Activated CD8-positive, alpha-beta memory T cell treated with anti-CD3 and anti-CD28 coated beads for 1 hour (primary cell): ENCODE measurements at places on chromosomes 3 and 15.

DNA sequence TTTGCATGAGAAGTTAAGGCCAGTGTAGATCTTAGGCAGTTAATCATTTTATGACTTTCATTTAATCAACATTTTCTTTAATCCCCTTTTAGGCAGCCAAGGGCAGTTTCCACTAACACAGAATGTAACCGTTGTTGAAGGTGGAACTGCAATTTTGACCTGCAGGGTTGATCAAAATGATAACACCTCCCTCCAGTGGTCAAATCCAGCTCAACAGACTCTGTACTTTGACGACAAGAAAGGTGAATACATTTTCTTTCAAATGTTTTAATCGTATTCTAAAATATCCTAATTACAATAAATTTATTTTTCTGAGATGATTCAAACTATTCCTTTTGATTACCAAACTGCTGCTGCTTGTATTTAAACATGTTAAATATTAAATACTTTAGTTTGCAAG lies 843.2 kb downstream of the CADM2 start:
- no peak for DNase-seq

GRCh38 chr3:28036599-28037575 lies 204.5 kb upstream of the CMC1 start:
- DNase-seq = no peak

GRCh38 chr3:153894857-153895256 lies 226.3 kb upstream of the ARHGEF26 start:
- no peak for DNase-seq

DNA sequence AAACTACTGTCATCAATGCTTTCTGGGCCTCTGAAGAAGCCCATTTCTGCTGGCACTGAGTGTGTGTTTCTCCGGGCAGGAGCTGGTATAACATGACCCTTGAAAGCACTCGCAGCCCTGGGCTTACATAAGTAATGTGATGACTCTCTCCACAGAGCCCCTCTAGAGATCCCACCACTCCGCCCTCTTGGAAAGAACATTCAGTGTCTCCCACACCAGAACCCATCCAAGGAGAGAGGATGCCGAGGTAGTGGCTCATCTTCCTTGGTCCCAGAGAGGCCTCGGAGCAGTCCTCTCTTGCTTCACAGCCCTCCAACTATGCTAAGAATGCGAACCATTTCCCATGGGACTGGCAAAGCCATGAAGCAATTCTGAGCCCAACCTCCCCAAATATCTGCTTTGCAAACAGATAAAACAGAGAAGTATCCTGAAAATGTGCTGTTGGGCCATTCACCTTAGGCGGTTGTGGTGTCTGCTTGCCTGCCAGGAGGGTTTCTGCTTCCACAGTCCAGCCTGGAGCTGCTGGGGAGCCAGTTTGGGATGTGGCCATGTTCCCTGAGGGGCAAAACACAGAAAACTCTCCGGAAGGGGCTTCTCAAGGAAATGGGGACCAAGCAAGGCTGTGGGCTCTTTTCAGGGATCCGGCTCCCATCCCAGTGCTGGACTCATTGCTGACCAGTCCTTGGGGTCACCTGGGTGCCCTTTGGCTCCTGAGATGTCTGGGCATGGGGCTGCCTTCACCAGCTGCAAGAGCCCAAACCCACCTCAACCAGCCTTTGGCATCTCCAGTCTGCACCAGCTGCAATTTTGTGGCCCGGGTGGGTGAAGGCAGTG lies 47.3 kb downstream of the AMOTL2 start:
- no peak for DNase-seq

GRCh38 chr3:38579141-38579540 lies 70.3 kb downstream of the SCN5A start:
- DNase-seq = no peak

GRCh38 chr15:66570327-66570726 lies 4.5 kb upstream of the LCTL start:
- DNase-seq = no peak

GRCh38 chr3:60652829-60653228 lies 598.4 kb downstream of the FHIT start:
- DNase-seq = no peak

DNA sequence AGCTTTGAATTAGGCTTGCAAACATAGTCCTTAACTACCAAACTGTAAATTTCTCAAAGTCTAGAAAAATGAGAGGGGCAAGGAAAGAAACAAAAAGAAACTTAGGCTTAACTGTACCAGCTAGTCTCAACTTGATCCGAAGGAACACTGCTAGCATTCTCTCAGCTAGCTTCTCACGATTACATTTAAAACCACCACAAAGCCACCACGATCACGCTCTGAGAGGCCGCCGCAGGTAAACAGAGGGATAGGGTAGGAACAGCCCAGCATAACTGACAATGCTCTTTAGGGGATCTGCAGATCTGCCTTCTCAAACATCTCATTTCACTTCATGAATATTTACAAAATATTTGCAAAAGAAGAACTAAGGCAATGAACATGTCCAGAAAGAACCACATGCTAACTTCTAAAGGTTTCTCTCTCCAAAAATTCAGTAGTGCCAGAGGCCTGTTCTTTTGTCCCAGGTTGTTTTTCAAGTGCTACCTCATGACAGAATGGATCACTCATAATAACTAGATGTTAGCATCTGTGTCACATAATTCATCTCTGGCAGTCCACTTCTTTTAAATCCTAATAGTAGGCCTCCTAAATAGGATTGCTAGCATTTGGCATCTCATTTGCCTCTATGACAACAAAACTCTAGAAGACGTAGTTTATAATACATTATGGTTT lies 18.9 kb downstream of the VGLL4 start:
- DNase-seq = no peak

GRCh38 chr3:52237006-52237656 lies 1.8 kb downstream of the TWF2 start:
- DNase-seq = no peak

DNA sequence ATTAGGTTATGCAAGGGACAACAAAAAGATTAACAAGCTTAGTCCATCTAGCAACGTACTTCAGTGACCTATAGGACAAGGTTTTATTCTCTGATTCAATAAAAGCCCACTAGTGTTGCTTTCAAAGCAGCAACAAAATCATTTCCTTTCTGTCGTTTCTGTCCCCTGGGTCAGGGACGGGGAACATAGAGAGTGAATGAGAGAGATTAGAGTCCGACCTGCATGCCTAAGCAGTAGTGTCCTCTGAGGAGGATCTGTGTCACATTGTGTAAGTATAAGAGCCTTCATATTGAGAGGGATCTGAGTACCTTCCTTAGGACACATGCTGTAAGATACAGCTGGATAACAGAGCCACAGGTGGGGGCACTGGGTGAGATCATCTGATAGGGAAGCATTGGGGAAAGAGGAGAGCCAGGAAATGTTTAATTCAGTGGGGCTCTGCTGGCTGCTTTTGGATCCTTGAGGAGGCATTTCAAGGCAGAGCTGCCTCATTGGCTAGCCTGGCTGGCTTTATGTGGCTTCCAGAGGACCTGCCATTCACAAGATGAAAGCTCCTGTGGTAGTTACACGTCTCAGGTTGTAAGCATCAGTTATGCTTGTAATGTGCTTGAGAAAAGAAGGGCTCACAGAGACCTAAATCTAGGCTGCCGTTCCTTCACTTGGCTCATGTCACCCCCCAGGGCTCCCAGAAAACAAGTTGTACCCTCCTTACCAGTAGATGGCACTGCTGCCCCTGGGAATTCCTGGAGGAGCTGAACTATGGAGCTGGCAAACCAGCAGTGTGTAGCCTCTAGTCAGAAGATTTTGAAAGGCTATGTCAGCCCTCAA lies 2.7 kb downstream of the TMEM108 start:
- DNase-seq = no peak

DNA sequence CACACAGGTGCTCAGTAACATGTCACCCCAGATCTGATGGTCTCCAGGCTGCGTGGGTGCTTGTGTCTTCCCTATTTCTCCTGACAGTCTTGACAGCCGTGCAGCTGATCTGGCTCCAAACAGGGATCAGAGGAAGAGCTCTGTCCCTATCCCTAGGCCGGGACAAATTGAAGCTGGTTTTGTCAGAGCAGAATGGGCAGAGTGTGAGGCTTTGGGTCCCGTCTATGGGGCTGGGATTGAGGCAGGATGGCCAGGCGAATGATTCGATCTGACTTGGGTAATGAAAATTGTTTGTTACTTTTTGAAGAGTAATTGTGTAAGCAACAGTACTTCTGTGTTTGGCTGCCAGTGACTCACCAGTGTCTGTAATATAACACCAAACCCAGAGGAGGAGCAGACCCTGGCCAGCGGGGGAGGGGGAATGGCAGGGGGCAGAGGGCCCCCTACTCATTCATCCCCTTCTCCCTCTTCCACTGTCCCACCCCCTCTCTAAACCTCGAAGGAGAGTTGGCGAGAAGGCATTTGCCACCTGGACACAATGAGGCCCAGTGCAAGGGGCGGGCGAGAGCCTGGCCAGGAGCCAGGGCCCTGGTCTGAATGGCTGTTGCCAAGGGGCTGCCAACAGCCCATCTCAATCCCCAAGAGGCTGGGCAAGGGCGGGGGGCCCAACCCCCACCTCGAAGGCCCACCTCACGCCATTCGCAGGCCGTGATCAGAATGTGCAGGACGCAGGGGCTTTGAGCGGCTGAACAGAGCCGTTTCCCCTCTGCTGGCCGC lies 4.9 kb upstream of the MAGEF1 start:
- DNase-seq = no peak

GRCh38 chr3:4772171-4772804 lies 206.9 kb upstream of the BHLHE40 start:
- no peak for DNase-seq

GRCh38 chr3:166186003-166186402 lies 348.8 kb upstream of the BCHE start:
- DNase-seq = no peak

DNA sequence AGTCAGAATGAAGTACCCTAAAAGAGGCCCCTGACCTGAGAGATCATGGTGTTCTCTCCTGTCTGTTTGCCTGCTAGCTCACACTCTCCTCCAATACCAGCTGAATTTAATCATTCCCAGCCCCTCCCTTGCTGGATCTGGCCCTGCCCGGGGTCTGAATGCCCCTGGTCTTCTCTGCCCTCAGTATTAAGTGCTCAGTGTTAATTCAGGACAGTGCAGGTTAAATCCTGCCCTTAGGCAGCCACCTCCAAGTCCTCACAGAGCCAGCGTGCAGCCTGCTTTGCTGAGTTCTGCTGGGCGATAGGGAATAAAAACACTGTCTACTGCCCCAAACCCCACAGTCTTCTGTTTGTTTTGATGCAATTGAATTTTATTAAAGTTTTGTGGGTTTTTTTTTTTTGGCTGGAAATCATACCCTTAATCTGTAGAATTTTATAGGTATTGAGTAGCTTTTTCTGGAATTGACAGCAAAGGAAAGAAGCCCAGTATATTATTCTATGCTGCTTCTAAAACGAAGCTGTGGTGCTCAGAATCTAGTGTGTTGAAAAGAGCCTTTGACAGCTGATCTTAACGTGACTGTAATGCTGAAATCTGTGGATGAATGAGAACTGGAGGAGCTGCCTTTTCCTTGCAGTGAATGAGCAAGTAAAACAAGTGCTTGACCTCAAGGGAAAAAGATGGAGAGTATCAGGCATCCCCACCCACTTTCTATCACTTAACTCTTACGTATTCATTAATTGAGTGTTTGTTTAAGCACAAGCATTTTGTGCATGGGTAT lies 12.3 kb upstream of the BDH1 start:
- no peak for DNase-seq

DNA sequence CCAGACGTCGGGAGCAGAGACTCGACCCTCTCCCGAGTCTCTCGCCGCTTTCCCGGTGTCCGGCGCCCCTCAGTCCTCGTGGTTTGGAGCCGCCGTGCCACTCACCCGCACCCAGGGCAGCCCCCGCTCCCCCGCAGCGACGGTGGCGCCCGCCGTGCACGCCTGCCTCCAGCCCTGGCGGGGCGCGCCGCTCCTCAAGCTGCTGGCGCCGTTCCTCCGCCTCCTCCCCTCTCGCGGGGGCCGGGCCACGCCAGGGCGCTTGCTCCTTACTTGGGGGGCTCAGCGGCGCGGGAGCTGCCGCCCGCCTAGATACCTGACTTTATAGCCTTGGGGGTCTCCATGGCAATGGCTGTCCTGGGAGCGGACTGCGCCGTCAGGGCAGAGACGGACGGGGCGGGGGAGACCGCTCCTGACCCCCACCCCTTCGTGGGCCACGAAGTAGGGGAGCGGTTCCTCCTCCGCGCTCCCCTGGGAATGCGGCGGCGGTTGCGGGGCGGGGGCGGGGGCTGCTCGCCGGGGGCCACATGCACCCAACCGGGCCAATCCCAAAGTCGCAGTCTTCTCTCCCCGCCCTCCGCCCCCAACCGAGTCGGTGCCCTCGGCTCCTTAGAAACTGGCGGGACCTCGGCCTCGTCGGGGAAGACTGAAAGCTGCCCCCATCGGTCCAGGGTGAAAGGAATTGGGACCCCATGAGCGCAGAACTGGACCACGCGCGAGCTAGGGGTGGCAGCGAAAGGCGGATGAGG lies at the start of gene ANKRD63:
TSS of gene ANKRD63 (minus strand) at position 196 of the 746 bp plus-strand sequence. CDS start 478 bp downstream, outside the sequence.
- DNase-seq = peak; percentile 25

DNA sequence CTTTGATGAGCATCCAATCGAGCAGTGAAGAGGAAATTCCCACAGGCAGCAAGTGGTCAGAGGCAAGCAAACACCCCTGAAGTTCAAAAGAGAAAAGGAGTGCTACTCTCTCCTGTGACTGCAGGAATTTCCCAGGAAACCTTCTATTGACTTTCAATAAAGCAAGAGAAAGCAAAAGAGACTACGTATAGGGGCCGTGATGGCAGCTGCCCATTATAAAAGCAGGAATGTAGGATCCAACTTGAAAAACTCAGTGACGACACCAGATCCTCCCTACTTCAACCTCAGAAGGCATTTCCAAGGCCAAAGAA lies 53.1 kb upstream of the IP6K2 start:
- no peak for DNase-seq

DNA sequence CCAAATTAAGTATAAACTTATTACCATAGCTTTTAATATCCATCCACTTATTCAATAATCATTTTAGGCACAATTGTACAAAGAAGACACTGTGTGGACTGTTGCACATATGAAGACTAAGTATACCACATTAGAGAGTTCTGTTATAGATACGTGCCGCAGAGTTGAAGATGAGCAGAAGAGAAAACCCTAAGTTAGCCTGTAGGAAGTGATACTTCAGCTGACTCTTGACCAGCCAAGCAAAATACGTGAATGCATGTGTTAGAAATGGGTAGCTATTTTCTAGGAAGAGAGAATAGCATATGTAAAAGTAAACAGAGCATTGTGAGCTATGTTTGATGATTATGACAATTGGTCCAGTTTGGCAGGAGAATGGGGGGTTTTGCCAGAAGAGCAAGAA lies 272.0 kb upstream of the ATP11B start:
- no peak for DNase-seq

DNA sequence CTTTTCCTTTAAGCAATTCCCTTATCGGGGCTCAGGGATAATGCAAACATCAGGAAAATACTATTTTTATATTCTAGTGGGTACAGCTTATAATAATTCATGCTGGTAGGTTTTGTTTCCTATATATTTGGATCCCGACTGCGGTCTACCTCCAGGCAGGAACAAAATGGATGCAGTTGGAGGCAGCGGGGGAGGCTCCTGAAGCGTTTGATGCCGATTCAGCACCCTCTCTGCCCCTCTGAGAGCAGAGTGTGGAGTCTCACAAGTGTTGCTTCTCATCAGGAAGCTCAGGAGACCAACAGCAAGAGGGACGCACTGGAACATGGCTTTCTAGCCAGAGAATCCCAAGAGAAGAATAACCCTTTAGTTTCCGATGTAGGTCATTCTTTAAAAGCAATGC lies 104.9 kb downstream of the RORA start:
- no peak for DNase-seq

GRCh38 chr3:99949956-99950670 lies 132.5 kb downstream of the CMSS1 start:
- no peak for DNase-seq

GRCh38 chr3:183434992-183435391 lies 6.6 kb upstream of the MCF2L2 start:
- DNase-seq = no peak
